ENCODE measurements at places on chromosomes 11 and 22.

DNA sequence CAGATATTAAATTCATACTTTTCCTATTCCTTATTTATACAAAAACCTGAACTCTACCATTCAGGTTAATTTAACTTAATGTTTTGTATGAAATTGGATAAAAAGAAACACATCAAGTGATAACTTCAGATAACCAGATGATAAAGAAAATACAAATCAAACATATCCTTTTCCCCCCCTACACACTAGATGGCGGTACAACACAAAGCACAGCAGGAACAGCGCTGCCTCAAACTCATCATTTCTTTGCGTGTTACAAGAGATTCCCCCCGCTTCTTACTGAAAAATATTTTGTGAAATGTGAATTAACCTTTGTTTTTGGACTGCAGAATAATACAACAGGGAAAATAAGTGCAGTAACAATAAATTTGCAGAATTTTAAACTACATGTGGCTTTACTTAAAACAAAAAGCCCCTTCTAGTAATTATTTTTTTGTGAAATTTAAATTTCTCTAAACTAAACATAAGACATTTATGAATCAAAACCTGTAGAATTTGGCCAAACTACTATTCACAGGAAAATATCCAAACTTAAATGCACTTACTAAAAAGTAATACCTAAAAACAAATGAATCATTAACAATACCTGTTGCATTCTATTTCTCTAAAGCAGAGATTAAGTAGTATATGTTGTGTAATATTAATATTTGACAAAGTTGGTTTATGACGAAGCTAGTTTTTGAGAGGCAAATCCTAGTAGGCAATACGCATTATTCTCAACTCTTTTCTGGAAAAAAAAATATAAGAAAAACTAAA lies 74.4 kb downstream of the ARHGAP32 start:
- no peak for DNase-seq

DNA sequence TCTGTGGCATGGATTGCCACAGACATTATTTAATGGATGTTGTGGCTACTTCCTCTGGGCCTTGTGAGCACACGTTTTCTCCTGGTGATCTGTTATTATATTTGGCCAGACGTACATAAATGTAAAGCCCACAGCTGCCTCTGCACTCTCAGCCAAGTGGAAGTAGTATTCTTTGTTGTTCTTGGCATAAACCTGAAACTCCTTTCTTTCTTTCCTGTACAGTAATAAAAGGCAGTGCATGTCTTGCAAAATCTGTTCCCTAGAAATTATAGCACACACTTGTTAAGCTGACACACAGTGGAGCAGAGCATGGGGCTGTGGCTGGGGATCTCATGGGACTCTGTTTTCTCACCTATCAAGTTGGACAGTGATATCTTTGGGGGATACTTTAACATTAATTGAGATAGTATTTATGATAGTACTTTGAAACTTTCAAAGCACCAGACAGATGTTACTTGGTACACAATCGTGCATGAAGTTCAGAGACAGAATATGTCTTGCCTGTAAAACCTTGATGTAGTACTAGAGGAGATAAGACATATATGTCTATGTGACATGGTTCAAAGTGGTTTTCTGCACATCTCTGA lies 20.9 kb downstream of the PANX1 start:
- DNase-seq: no peak

GRCh38 chr11:70183483-70184176 lies 19.5 kb upstream of the FADD start:
- DNase-seq: no peak

DNA sequence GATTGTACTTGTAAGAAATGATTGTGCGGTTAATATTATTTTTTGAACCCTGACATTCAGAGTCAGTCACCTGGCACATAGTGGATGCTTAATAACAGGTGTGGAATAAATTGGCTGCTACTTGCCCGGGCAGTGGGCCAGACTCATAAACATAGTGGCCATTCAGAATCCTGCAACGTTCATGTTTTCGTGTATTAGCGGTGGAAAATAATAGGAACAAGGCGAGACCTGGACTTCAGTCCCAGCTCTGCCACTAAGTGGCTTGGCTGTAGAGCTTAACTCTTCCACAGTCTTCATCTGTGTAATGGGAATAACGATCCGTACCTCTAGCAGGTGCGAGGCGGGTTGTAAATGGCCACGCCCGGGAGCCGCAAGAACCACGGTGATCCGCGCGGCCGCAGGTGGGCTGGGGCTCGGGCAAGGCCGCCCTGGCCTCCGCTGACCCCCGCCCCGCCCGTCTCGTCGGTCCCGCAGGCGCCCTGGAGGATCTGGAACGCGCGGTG lies 761 bp upstream of the TMEM25 start:
- DNase-seq: no peak

DNA sequence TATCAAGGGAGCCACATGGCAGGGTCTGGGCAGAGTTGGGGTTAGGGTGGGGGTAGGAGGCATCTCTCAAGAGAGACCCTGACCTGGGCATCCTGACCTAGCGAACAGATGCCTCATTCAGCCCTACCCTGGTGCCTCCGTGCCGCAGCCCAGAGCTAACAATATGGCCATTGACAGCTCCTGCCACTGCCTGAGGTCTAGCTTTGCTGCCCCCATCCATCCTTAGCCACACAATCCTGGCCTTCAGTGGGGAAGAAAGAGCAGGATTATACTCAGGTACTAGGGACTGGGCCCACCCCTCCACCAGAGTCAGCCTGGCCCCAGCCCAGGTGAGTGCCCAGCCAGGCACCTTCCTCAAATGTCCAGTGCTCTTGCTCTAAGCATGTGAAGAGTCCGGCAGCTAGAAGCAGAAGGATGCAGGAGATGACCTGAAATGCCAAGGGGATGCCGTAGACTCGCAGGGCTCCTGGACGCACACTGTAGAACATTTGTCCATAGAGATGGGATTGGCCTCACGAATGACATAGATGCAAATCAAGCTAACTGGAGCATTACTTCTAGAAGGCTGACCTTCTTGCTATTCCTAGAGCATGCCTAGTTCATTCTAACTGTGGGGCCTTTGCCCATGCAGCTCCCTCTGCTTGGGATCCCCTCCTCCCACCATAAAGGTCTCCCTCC lies 13.3 kb upstream of the SERPINH1 start:
- DNase-seq: no peak

DNA sequence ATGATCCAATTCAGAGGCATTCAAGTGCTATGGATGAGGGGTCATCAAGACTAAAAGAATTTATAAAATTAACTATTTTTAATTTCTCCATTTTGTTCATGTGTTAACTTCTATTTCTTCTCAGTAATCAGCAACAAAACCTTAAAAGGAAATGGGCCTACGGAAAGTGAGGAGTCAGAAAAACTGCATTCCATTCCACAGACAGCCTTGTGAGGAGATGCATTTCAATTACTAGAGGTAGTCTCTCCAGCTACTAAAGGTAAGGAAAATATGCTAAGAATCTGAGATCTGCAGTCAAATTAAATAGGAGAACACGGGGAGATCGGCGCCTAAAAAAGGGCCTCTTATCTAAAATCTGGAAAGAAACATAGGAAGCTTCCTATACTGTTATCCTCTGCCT lies 661.7 kb downstream of the DLG2 start:
- DNase-seq: no peak

DNA sequence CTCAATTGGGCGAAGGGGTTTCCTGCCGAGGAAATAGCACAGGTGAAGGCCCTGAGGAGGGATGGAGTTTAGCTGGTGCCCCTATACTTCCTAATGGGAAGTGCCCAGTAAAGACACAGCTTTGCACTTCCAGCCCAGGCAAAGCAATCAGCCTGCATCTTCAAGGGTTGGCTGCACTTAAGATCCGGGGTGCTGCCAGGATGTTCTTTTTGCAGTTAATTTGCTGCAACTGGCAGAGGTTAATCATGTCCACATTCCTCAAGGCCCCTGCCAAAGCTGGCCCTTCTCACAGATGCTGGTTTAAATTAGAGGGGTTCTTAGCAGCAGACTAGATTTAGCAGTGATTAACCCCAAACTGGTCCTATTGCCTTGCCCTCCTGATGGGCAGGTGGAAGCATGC lies 137.7 kb upstream of the NAV2 start:
- no peak for DNase-seq

GRCh38 chr11:63914896-63915691 lies 1.9 kb downstream of the RCOR2 start:
- DNase-seq: no peak

- DNase-seq: no peak
Measured at GRCh38 chr11:62669420-62670161, 1.9 kb upstream of the UQCC3 start.

GRCh38 chr11:116678887-116679286 lies 93.9 kb downstream of the BUD13 start:
- DNase-seq: no peak
